Right hindlimb (tissue), 1 donor: ENCODE measurements at places on chromosomes 13 and 19.

DNA sequence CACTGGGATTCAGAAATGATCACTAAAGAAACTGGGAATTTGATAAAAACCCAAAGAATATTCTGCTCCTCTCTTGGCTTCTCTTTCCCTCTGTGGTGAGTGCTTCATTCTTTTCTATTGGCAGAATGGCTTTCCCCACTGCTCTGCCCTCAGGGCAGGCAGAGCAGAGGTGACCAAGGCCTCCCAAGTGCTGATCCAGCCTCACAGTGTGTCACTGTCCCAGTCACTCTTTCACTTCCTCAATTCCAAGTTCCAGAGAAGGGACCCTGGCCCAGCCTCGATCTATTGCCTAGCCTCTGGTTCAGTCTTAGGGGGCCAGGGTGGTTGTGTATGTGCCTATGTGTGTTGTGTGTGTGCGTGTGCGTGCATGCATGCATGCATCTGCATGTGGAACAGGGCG lies 180.6 kb upstream of the TMTC4 start:
- no peak for DNase-seq

DNA sequence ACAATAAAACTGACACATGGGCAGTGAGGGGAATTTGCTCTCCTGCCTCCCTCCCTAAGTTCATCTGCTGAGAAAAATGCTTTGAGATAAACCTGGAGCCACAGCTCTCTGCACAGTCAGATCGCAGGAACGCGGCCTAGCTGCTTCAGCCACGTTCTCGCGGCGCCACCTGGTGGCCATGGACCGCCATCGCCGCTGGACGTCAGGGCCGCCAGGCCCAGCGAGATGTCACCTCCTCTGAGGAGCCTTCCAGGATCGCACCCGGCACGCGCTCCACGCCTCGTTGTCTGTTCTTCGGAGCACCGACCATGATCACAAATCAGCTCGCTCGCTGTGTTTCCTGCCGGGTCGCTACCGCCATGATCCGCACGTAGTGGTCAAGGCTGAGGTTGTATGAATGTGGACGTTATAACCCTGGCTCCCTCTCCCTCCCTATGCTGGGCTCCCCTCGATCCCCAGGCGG lies 20.6 kb upstream of the USP29 start:
- peak; percentile 86 for DNase-seq

DNA sequence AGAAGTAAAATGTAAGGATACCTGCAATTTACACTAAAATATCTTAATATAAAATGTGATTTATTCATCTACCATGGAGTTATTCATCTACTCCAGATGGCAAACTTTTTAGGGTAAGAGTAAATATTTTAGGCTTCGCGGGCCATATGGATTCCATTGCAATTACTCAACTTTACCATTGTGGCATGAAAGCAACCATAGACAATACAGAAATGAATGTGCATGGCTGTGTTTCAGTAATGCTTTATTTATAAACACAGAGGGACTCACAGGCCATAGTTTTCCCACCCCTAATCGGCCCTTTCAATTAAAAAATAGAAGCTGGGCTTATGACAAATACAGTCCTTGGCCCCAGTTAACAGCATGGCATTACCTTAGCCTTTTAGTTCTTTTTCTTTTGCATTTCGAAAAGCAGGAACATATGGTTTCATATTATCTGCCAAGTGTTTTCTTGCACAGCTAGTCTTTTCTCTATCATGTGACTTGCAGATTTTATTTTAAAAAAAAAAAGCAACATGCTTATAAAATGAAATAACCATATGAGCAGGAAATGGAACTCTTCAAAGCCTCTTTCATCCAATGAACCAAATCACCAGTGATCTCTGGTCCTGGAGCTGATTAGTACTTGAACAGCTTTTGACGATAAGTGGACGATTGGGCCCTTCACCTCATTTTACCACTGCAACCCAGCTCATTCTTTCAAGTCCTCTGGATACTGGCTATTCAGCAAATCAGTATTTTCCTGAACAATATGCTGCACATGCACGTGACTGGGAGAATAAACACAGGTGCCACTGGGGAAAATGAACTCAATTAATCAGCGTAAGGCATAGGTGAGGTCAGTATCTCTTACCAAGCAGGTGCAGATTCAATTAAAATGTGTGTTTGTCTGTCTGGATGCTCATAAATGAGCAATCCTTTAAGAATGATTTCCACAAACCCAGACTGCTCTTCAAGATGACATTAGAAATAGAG lies 63.9 kb downstream of the LHFPL6 start:
- no peak for DNase-seq

- DNase-seq: no peak
Measured at GRCh38 chr19:23762548-23762883, 3.8 kb upstream of the ZNF681 start.

DNA sequence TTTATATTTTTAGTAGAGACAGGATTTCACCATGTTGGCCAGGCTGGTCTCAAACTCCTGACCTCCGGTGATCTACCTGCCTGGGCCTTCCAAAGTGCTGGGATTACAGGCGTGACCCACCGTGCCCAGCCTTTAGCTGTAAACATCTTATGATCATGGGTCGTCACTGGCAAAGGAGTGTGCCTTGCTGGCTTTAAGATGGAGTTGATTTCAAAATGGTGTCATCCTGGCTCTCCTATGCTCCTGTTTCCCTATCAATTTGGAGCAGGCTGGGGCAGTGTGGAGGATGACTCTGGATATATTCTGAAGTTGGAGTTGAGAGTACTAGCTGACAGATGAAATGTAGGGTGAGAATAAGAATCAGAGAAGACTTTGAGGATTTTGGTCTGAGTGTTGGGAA lies 18.4 kb upstream of the ATP8A2 start:
- DNase-seq: no peak

- DNase-seq: no peak
Measured at GRCh38 chr13:31965361-31966066, 66.1 kb upstream of the FRY start.

- DNase-seq: no peak
Measured at GRCh38 chr13:61148691-61149315, 266.8 kb downstream of the PCDH20 start.

- no peak for DNase-seq
Measured at GRCh38 chr13:112242777-112243176, 133.4 kb upstream of the SPACA7 start.

GRCh38 chr13:82076496-82076895 lies 1735.6 kb upstream of the SPRY2 start:
- DNase-seq: no peak

- no peak for DNase-seq
Measured at GRCh38 chr13:69243366-69243765, 864.3 kb upstream of the ATXN8OS start.

DNA sequence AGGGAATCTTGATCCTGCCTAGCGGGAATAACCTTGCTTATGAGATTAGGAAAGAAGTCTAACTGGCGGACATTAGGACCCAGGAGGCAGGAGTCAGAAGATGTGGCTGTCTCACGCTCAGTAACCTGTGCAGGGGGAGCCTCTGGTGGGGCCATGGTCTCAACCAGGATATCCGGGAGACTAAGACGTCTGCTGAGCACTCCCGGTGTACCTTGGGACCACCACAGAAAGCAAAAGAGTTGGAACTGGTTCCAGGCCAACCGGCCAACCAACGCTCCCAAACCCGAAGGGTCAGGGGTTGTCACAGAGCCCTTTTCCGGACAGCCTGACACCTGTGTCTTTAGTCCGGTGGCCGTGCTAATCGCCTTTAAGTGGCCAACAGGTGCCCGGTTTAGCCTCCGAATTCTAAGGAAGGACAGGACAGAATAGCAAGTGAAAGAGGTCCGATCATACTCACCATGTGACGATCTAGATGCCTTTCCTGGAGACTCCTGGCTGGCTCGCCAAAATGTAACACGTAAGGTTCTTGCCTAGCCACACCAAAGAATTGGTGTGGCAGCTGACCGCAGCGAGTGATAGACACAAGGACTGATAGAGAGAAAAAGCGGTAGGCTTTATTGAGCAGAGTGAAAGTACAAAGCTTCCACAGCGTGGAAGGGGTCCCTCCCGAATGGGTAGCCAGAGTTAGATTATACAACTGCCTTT lies 103.9 kb upstream of the DIAPH3 start:
- DNase-seq: no peak

DNA sequence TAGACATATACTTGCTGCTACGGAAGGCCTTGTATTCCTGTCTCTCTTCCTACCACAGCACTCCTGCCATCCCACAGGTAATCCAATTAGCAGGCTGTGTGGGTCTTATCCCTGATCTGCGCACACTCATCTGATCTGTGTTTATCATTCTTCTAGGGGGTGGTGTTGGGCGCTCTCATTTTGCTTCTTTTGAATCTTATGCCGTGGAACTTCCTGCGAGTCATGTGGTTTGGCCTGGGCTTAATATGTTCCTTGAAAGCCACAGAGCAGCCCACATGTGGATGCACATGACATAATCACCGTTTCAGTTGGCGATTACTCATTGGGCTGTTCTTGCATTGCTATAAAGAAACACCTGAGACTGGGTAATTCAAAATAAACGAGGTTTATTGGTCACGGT lies 7.5 kb downstream of the RASA3 start:
- no peak for DNase-seq

DNA sequence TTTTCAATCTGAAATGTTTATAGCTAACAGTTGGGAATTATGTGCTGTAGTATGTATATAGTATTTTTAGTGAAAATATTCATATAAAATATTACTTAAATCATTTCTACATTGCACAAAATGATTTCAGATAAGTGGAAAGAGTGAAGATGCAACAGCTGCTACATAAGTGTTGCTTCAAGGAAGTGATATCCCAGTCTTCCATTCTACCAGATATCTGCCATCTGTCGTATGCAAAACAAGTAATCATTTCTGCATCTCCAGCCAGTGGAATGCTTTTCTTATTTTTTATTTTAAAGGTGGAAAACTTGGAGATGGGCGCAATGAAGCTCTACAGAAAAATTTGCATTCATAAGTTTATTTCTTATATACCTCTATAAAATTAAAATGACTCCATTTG lies 152.5 kb upstream of the MAB21L1 start:
- DNase-seq: no peak

DNA sequence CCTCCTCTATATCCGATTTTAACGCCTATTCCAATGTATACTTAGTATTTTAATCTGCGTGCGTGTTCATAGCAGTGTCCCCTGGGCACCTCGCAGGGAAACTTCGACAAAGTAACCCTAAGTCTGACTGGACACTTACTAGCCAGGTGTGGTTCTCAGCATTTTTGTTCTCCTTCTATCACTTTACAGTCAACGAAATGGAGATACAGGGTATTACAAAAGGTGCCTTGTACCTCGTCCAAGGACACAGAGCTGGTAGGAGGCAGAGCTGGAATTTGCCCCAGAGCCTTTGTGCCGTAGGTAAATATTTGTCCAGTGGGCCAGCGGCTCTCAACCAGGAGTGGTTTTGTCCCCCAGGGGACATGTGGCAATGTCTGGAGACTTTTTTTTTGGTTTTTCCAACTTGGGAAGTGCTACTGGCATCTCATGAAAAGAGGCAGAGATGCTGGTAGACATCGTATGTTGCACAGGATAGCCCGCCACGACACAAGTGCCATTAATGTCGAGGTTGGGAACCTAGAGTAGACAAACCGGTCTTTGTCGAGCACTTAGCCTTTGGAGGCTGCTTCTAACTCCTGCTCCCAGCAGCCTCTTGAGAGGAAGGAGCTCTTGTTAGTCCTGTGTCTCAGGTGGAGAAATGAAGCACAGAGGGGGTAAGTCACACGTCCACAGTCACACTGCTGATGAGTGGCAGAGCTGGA lies 1.1 kb downstream of the ZNF444 start:
- no peak for DNase-seq

GRCh38 chr13:21218351-21219035 lies 42.0 kb downstream of the MRPL57 start:
- DNase-seq: no peak

DNA sequence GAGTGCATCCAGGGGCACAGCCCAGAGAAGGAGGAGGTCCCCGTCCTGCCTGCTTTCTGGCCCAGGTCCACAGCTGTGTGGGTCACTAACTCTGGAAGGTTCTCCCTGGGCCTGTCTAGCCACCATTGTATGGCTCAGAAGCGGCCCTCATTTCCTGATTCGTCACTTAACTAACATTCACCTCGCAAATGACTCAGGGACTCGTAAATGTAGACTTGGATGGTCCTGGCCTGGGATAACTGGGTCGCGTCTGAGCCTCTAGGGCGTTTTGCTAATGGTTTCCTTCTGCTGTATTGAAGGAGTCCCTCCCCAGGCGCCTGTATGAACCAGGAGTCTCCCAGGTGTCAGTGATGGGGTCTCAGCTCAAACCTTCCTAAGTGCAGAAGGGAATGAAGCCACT lies 162.8 kb downstream of the ZNF536 start:
- no peak for DNase-seq

DNA sequence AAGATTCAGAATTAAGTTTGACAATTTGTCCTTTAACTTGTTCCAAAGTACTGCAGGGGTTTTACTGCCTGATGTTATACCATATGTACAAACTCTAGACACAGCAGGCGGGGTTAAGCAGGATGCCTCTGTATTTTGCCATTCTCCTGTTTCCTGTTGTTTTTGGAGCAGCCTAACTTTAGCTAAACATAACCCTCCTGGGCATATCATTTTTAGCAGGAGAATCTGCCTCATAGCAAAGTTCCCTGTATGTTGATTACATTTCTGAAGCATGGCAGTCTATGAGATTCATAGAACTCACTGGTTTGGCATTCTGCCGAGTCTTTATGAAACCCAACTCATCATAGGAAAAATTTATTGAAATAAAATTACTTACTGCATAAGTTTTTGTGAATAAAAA lies 5.2 kb downstream of the LHFPL6 start:
- DNase-seq: peak; percentile 37

- DNase-seq: no peak
Measured at GRCh38 chr13:40336228-40337221, 329.9 kb downstream of the FOXO1 start.

DNA sequence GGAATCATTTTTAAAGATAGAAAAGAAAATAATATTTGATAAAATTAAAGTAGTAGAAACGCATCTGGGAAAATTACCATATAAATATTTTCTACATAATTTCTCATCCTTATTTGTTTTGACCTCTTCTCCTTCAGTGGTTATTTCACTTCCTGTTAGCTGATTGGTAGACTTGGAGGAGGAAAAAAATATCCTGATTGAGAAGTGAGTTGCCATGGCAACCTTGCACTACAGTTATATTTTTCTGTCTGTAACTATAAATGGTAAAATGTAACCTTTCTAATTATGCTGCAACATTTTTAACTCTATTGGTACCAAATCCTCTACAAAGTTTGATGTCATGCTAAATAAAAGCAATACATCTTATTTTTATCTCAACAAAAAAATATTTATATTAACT lies 45.2 kb downstream of the SCEL start:
- DNase-seq: no peak

DNA sequence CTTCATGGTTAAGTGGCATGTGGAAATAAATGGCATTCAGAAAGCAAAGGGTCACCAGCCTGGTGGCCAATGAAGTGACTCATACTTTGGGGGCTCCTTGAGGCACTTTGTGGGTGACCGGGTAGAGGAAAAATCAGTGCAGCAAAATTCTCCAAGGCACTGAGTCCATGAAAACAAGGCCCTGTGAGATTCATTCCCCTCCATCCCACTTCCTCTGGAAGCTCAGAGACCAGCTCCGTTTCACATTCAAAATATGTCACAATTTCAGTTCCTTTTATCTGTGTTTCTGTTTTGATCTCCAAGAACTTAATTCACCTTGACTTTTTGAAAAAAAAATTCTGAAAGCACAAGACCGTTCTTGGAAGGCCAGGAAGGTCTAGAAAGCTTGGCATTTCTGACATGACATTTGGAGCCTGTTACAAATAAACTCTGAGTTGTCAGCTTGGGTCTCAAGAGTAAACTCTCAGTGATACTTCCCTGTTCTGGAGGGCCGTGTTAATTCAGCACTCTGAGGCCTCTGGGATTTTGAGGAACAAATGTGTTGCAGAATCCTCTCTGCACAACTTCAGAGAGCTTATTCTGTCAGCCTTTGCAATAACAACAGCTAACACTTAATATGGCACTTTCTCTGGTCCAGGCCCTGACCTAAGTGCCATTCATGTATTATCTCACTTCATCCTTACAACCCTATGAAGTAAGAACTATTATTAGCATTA lies 6.8 kb downstream of the CYSLTR2 start:
- no peak for DNase-seq
